Common myeloid progenitor, CD34-positive (primary cell): ENCODE measurements at places on chromosomes 4 and X.

DNA sequence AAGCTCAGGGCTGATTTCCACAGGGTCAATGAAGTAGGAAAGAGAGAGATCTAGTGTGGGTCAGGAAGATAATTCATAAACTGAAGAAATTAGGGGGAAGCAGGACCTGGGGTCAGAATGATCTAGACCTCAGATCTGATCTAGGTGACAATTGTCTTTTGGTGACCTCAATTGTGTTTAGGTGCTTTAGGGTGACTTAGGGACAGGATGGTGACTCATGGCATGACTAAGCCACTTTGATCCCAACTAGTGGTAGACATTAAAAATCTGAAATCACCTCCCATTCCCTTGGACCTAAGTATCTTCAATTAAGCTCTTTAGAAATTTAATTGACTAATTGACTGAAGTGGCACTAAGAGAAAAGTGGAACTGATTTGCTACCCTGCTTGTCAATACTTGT is 36.7 kb upstream of the GRXCR1 start:
- DNase-seq = peak; percentile 13

DNA sequence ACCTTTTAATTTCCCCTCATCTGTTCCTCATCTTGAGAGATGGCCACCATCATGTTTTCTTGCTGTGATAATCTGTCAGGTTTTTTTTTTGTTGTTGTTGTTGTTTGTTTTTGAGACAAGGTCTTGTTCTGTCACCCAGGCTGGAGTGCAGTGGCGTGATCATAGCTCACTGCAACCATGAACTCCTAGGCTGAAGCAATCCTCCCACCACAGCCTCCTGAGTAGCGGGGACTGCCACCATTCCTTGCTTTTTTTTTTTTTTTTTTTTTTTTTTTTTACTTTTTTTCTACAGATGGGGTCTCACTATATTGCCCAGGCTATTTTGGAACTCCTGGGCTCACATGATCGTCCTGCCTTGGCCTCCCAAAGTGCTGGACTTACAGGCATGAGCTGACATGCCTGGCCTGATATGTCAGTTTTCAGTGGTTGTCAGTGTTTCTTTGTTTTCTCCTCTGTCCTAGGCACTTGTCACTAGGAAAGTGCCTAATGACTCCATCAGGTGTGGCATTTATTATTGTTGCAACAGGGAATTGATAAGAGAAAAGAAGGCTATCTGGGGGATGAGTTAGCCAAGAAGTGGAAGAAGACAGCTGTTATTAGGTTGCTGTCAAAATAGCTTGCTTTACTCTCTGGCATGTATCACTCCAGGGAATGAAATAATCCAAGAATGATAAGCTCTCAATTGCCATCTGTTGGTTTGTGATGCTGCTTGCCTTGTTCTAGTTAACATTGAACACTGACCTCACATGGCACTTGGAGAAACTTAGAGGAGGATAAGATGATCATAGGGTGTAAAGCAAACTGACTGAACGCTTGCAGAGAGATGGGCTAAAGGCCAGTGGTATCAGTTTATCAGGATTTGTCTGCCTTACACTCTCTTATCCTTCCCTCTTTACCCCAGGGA is 41.7 kb downstream of the TMEM164 start:
- no peak for DNase-seq

DNA sequence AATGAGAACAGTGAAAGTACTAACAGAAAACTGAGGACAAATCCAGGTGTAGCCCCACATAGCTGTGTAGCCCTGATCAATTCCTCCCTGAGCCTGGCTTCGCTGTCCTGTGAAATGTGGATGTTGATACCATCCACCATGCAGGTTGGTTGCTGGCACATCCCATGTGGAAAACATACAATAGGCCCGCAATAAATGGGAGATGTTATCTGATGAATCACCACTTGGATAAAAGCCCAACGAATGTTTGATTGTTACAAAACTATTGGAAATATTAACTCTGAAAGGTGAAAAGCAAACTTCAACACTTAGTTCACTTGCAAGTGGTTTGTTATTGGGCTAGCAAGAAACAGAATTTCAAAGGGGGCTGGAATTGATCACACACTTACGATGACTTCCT is 186.3 kb upstream of the FTHL17 start:
- DNase-seq = no peak

DNA sequence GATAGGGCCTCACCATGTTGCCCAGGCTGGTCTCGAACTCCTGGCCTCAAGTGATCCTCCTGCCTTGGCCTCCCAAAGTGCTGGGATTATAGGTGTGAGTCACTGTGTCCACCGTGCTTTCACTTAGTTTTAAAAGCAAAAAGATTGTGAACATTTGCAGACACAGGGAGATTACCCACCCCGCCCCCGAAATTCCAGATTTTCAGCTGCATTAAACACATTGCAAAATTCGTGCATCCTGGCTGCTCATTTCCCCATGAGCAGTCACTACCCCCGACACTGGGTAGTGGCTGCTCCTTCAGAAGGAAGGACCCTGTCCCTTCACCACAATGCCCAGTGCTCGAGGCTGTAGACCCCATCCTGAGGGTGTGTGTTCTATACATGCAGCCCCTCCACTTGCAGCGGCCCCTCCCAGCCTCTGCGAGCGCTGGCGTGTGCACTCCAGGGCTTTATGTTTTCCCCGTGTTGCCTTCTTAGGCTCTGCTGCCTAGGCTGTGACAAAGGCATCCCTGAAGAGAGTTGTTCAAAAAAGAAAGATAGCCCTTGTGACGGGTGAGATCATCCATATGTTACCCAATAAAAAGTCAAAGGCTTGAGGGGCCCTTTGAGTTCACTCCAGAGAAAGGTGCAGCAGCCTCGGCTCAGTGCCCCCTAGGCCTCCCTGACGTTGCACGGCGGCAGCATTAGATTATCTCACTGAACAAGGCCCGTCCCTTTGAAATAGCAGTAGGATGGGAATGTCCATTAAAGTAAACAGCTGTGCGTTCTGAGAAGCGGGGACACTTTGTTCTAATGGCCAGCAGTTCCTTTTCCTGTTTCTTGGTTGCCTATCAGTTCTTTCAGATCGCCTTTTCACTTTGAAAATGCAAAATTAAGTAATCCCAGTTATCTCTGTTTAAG is 71.6 kb downstream of the SHROOM2 start:
- no peak for DNase-seq

- DNase-seq = peak; percentile 24
Observed at GRCh38 chr4:85370400-85371032, 104.4 kb upstream of the ARHGAP24 start.

- DNase-seq = no peak
Observed at GRCh38 chr4:61246034-61246433, 45.9 kb downstream of the ADGRL3 start.

GRCh38 chr4:47498899-47499298 is 13.8 kb downstream of the ATP10D start:
- no peak for DNase-seq

DNA sequence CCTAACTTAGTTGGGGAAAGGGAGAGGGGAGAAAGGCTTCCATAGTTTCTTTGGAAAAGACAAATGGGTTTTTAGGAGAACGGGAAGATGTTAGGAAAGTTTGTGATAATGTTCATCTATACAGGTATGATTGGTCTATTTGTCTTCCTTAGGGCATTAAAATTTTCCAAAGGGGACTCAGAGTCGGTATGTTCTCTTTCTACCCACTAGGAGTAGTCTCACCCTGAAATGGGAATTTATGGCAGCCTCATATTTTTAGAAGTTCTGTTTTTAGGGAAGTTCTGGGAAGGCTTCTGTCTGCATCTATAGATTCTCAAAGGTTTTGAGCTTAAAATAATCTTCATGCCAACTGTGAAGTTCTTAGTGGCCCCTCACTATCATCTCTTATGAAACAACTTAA is 637.3 kb downstream of the ADGRL3 start:
- DNase-seq = no peak

DNA sequence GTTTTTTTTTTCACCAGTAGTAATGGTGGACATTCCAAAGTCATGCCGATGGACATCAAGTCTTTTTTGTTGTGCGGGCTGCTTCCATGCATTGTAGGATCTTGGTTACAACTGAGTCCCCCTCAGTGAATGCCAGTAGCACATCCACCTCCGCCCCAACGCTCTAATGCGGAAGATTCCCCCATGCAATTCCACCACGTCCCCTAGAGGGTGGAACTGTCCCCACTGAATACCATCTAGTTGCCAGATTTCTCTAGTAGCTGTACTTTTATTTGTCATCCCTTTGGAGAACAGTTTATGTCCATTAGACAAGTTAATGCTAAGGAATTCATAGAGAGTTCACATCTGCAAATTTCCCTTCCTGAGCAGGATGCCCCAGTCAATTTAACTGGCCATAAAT is 6.7 kb downstream of the SHISA3 start:
- no peak for DNase-seq

GRCh38 chr4:6781561-6781960 is 966 bp upstream of the KIAA0232 start:
- DNase-seq = no peak

DNA sequence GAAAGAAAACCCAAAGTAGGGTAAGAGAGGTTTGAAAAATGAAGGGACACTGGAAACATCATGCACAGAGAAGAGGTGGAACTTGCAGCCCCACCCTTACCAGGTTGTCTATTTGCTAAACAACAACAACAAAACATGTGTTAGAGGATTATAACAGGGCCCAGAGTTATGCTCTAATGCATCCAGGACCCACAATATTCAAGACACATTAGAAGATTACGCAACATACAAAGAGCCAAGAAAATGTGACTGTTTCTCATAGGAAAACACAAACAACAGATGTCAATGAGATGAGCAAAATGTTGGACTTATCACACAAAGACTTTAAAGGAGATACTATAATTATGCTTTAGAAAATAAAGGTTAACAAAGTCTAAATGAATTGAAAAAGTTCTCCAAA is 128.5 kb downstream of the LRBA start:
- DNase-seq = no peak

- DNase-seq = no peak
Observed at GRCh38 chrX:43808231-43808630, 74.0 kb downstream of the MAOB start.

DNA sequence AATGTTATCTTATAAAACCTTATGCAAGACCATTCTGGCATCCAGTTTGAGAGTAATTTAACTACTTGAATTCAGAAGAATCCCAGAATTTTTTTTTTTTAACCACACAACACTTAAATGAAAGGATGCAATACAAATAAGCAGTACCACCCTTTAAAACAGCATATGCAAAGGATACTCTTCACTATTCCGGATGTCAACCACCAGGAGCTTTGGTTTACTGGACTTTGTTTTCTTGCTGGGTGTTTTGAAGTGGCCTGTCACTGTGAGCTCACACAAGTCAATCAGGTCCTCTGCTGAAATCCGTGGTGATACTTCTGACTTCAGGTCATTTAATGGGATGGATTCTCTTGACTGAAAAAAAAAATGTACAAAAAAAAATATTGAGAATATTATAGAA is 200.0 kb downstream of the TBCK start:
- DNase-seq = no peak

DNA sequence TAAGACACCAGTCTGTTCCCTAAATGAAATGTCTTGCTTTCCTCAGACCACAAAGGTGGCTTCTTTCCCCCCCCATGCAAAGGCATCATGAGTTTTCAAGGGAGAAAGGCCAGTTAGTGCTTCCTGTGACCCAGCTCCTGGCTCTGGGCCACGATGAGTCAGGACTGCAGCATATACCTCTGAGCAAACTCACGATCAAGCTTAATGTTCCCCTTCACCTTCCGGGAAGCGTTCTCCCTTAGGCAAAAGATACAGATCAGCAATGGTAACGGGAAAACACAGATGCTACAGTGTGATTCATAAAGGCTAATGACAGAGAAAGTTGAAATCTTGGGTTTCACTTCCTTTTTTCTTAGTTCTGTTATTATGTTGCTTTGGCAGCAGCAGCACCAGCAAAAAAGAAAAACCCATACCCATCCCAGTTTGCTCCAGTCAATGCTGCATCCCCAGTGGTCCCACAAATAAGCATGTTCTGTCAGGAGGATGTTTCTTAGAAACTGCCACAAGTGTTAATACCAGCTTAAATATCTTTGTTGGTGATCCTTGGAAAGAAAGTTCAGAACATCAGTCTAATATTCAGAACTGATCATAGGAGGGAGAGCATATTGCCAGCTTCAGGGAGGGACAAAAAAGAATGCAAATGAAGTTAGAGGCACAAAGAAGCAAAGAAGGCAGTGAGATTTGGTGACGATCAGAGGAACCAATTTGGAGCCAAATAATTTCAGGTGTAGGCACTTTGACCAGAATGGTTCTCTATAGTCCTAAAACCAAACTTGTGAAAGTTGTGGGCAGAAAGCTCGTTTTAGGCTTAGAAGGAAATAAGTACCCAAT is 41.2 kb downstream of the LONRF3 start:
- DNase-seq = peak; percentile 85

DNA sequence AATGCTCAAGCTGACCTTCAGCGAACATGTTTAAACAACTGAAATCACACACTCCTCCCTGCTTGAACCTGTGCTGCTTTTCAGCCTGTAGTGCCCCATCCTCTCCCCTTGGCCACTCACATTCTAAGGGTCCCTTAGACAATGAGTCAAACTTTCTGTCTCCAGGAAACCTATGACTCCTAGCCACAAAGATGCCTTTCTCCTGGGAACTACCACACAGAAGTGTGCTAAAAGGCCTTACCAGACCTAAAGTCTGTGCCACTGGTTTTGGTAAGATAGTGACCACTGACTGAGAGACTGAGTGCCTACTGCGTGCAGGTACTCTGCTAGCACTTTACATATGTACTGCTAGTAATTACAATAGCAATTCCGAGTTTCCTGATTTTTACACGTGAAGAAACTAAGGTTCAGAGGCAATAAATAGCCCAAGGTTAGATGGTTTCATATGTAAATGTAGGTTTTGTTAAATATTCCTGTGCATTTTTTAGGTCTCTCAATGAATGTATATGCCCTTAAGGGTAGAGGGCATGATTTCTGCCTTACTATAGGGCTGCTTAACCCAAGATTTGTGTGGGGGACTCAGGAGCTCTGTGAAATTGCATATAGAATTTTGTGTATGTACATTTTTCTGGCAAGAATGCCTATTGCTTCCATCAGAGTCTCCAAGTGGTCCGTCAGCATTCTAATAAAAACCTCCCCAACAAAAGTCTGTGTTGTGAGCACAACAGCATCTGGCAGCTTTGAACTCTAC is 71.1 kb downstream of the NSG1 start:
- DNase-seq = no peak

DNA sequence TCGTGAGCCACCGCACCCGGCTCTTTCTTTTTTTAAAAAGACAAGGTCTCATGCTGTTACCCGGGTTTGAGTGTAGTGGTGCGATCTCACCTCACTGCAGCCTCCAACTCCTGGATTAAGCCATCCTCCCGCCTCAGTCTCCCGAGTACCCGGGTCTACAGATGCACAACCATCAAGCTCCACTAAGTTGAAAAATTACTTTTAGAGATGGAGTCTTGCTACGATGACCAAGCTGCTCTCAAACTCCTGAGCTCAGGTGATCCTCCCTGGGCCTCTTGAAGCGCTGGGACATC is 2.0 kb downstream of the SLC25A6 start:
- no peak for DNase-seq
